GM04504 (cell line): ENCODE measurements at places on chromosomes 4 and X.

DNA sequence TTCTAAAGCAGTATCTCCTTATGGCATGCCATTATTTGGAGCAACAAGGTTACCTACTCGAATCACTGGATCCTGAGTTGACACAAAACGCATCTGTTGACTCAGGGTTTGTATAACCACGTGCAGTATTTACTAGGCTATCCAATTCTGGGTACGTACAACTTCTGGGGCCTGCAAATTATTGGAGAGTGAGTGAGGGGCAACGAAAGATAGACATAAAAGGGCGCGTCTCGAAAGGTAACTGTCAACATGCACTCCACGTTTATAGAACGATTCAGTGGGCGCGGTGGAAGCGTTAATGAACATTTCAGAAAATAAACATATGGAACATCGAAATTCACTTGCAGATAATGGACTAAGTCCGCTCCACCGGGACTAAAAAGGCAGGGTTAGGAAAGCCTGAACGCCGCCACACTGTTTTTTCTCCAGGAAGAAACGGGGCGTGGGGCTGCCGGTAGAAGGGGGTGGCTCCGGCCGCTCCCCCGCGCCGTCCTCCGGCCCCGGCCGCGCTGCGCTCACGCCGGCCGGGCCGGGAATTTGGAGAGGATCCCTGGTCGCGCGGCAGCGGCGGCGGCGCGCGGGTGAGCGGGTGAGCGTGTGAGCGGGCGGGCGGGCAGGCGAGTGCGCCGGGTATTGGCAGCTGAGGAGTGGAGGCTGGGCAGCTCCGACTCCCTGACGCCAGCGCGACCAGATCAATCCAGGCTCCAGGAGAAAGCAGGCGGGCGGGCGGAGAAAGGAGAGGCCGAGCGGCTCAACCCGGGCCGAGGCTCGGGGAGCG lies at the start of gene SMAD1:
SMAD1 (plus strand) TSS at position 690 of the 778 bp plus-strand sequence. CDS start 32,761 bp downstream, outside the sequence.
- peak; percentile 66 for DNase-seq

DNA sequence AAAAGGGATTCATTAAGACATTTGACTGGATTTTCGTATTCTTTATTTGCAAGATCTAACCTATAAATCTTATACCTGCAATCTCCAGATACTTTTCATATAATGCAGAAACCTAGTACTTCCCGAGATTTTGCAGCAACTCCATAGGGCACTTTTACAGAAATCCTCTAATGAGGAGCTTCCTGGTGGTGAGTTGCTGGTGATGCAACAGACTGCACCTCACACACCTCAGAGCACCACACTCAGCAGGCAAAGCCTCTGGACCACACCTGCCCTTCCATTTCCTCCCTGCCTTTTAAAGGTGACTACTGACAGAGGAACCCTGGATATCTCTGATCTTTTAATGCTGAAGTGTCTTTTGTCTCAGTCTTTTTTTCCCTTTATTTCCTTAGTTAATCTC lies 289.4 kb downstream of the TRAM1L1 start:
- no peak for DNase-seq

DNA sequence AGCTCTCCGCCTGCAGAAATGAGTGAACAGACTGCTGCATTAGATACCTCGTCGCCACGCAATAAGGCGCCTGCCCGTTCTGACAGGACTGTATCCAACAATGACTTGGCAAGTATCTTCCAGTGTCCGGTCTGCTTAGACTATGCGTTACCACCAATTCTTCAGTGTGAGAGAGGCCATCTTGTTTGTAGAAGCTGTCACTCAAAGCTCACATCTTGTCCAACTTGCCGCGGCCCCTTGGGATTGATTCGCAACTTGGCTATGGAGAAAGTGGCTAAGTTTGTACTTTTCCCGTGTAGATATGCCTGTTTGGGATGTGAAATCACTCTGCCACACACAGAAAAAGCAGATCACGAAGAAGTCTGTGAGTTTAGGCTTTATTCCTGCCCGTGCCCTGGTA lies 172.0 kb upstream of the MAGEB16 start:
- DNase-seq = no peak

DNA sequence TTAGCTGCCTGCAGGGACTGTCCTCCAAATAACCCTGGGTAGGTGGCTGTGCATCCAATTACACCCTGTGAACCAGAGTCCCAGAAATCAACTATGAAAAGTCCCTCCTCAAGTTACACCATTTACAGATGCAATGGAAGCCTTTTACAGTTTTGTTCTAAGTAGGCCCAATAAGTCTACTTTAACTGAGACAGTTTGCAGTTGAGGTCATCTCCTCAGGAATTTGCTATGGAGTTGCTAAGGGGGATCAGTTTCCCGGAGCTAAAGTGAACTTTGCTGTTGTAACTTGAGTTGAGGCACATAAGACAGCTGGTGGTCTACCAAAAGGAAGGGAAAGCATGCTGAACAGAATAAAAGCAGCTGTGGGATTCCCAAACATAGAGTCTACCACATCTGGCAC lies 121.6 kb upstream of the STK26 start:
- no peak for DNase-seq

DNA sequence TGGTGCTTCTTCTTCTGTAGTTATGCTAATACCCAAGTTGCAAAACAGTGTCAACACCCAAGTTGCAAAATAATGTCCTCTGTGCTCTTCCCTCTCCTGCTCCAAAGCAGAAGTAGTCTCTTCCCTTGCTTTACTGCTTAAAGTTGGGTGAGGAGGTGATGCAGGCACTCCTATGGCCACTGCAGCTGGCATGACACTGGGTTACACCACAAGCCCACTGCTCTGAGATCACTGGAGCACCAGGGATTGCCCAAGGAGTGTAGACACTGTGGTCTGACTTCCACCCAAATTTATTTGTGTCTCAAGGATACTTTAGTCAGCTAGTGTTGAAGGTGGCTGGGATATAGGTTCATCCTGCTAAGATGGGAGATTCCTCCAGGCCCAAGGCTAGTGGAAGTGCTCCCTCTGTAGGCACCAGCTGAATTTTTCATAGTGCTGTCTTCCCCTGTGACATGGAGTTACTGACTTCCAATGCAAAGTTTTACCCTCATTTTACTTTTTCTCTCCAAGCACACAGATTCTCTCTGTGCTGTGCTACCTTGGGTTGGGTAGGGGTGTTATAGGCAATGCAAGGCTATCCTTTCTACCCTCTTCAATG lies 196.2 kb upstream of the TENT5D start:
- DNase-seq = no peak

- no peak for DNase-seq
These were observed 2038.9 kb upstream of the ADGRL3 start for GRCh38 chr4:59161249-59161648.

GRCh38 chr4:993111-994029 lies at the start of gene SLC26A1:
SLC26A1 (minus strand) TSS chr4:993404; CDS start chr4:991703, 1,701 bp downstream.
- no peak for DNase-seq
